ENCODE measurements at places on chromosomes 4 and X.
A peak's percentile ranks its signal among the peaks of the same experiment; 100 is the strongest.

- DNase-seq: peak; percentile 14
These were observed 41.5 kb upstream of the SMIM10 start for GRCh38 chrX:134949271-134949670.

- DNase-seq: no peak
These were observed 168.3 kb downstream of the BTC start for GRCh38 chr4:74625981-74626380.

GRCh38 chr4:177436456-177436855 lies 5.8 kb downstream of the AGA start:
- DNase-seq: no peak

- DNase-seq: no peak
These were observed 101.7 kb upstream of the FRG1 start for GRCh38 chr4:189838821-189839497.

- no peak for DNase-seq
These were observed 24.9 kb upstream of the SGMS2 start for GRCh38 chr4:107799669-107800450.

Measured in AG20443 (cell line).